ENCODE measurements at places on chromosomes 2 and 18.

DNA sequence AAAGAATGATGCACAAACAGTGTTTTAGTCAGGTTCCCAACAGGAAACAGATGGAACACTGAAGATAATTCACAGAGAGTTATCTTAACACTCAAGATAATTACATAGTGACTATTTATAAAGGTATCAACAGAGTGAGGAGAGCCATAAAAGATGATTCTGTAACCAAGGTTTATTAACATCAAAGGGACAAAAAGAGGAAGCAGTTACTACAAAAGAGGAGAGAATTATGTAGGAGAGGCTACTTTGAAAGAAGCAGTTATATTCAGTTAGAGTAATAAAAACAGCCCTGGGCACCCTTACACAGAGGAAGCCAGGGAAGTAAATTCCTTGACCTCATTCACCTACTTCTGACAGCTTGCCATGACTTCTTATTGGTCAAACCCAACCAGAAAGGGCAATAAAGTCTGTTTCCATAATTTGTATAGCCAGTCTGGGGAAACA lies 326.5 kb upstream of the SLC39A10 start:
- peak; percentile 9 for DNase-seq

DNA sequence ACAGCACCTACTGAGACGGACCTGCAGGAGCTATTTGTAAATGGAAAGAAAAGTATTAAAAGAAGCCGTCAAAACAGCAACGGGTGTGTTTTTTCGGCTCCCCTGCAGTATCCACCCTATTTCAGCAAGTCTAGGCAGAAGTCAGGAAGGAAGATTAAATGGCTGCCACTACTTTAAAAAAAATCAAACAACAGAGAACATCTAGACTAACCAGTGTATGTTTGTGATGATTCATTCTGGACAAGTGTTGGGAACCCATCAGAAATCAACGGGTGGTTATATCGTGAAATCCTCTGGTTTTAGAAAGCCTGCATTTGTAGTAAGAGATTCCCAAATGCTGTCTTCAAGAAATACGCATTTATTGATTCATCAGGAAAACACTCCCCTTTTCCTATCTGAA lies 9.0 kb downstream of the PMAIP1 start:
- no peak for DNase-seq

- no peak for DNase-seq
These were observed 61.0 kb downstream of the RBMS1 start for GRCh38 chr2:160432633-160433032.

DNA sequence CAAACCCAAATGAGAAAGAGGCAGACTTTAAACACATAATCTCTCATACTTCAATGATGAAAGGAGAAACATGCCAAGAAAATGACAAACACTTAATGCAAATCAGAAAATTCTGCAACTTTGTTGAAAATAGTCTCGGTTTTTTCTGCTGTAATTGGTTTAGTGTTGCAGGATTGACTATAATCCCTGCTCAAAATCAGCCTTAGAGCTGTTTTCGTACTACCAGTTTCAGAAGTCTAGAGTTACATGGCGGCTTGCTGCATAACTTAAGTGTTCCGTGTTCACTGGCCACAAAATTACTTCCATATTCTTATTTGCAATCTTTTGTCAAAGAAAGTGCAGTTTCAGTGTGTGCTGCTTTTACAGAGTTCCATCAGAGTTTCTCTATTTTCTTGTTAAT lies 48.9 kb upstream of the ITGAV start:
- DNase-seq: no peak

DNA sequence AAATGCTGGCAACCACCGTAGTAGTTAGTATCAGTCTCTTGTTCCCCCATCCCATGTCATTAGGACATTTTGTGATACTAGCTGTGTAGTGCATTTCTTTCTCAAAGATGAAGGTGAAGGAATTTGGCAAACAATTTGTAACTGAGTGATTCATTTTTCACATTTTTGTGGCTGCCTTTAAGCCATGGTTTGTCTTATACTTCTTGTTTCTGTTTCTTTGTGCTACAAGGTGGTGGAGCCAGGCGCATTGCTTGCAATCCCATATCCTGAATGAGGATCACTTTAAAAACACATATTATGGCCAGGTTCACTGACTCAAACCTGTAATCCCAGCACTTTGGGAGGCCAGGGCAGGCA lies 40.6 kb downstream of the GPD2 start:
- no peak for DNase-seq

DNA sequence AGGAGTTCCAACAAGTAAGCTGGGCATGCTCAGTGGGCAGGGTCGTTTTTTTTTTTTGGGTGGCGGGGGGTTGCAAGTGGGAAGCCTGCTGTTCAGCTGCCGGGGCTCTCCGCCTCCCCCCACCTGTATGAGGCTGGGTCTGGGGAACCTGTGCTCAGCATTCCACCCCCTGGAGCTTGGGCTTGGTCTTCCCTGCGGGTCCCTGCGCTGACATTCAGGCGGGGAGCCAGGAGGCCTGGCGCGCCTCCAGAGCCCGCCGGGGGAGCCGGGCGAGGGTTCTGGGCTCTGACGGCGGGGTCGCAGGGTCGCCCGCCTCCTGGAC lies 822 bp upstream of the GPD2 start:
- DNase-seq: no peak

DNA sequence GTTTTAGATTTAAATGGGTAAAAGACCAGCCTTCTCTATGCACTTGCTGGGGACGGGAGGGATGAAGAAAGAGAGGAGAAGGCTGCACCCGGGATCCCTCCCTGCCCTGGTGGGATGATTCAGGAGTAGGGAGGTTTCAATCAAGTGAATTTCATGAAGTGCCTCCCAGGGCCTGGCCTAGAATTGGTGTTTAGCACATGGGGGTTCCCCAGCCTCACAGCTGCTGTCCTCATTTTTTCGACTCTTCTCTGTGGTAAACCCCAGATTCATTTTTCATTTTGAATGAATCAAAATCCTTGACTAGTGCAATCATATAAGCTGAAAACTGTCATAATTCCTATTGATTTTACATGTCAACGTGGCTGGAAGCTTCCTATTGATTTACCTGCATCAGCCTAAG lies 81.1 kb downstream of the LPIN1 start:
- DNase-seq: no peak

DNA sequence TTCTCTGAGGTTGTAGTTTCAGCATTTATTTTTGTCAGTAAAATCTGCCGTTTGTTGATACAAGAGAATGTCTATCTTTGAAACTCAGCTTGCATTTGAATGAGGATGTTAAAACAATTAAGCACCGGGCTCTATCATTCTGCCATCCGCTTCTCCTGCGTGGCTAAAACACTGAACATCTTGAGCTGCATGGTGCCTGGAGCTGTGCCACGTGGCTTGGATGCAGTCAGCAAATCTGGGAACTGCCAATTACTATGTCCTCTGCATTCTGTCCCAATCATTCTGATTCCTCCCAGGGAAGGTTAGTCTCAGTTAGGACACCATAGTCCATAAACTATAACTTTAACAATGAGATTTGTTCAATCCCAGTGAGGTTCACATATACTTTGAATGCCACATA lies 598.4 kb downstream of the FBXO15 start:
- no peak for DNase-seq

DNA sequence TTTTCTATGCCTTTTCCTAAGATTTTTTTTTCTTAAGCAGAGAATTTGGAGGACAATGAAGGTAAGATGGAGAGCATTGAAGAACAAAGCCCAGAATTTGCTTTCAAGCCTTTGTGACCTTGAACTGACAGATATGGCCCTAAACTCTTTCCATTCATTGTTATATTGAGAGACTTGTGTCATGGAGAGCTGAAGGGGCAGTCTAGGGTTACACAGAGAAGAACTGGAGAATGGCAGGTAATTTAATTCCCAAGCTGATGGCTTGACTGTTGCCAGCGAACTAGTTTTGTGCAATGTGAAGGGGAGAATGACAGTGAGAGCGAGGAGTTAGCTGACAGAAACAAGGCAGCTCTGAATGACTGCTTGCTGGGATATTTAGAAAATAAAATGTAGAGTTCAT lies 1344.2 kb downstream of the LRP1B start:
- DNase-seq: no peak

DNA sequence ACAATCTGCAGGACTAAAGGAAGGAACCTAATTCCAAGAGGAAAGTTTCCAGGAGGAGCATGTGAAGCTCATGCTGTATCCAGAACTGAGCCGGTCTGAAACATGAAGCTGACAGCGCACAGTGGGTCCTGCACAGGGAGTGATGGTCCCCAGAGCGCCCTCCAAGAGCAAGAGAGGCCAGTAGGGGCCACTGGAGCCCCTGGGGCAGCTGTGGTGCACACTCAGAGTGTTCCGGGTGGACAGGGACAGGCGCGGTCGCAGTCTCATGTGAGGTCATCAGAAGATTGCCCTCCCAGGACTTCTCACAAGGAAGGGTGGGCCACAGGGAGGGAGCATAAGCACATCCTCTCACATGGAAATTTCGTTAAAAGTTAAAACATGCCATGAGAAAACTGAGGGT lies 355.9 kb downstream of the EIPR1 start:
- DNase-seq: no peak

DNA sequence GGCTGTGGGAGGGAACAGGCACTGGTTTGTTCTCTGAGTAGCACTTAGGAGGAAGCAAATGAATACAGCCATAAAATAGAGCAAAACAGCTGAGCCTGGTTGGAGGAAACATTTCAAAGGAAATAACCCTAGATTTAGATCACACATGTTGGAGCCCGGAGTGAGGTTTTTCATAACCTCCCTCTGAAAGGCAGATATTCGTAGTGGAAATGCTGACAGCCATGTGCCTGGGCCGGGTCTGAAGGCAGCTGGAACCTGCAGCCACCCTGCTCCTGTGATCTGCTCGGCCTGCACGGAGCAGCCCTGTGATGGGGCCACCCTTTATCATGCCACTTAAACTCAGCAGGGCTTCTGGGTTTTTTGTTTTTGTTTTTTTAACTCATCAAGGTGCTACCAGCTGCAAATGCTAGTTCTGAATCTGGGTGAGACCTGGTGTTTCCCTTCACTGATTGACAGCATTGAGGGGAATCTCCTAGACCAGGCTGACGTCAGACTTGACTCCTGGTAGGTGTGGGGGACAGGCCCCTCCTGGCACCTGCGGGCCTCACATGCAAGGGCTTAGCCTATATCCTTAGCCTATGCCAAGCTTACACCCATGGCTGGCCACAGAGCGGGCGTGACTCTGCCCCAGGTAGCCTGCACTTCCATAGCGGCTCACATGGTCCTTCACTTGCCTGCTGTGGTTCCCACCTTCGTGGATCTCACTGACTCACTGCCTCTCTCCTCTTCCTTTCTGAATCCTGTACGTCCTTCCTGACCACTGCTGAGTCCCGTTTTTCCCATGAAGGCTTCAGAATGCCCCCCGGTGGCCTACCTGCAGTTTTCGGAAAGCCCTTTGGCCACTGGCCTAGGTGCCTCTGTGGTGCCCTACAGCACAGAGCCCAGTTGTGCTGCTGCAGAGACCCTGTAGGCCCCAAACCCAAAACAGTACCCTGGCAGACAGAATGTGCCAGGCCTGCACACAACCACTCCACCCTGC lies 217.3 kb downstream of the SEPTIN10 start:
- no peak for DNase-seq

DNA sequence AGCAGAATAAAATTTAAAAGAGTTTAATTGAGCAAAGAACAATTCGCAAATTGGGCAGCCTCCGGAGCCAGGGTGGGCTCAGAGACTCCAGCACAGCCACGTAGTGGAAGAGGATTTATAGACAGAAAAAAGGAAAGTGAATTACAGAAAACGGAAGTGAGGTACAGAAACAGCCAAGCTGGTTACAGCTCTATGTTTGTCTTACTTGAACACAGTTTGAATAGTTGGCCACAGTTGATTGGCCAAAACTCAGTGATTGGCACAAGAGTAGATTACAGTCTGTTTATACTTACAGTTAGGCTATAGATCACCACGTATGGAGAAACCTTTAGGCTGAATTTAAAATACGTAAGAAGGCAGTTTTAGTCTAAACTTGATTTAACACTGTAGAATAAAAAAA lies 78.8 kb upstream of the NEDD4L start:
- peak; percentile 49 for DNase-seq

GRCh38 chr2:227717687-227718567 lies at the start of gene SLC19A3:
Gene SLC19A3, minus strand, starts transcription at chr2:227718028. Its CDS starts 15,710 bp downstream, at chr2:227702318.
- no peak for DNase-seq

Measured in NAMALWA (cell line).